Foreskin fibroblast (primary cell): ENCODE measurements at places on chromosomes 6 and 20.
A peak's percentile ranks its signal among the peaks of the same experiment; 100 is the strongest.

DNA sequence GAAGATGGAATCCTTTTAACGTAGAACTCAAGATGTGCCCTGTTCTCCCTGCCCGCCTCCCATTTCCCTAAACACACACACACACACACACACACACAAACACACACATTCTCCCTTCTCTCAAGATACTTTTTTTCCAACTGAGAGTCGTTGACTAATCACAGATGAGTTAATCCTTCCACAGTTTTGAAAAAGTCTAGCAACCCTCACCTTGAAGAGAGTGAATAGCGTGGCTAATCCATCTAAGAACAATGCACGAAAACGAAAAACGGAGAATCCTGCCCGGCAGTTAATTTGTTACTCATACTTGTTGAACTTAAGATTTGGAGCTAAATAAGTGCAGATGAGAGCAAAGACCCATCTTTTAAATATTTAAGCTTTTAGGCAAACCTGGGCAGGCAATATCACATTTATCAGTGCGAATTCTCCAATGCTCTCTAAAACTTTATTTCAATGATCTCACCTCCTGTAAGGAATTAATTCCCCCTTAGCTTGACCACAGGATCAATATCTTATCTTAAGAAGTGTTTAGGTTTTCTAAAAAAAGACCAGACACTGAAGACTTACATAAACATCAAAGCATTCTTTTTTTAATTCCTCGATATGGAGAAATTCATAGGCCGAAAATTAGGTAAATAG is 1.1 kb downstream of the AGPAT4 start:
- DNase-seq = peak; percentile 50

GRCh38 chr6:50935442-50935841 is 116.8 kb downstream of the TFAP2B start:
- no peak for DNase-seq

DNA sequence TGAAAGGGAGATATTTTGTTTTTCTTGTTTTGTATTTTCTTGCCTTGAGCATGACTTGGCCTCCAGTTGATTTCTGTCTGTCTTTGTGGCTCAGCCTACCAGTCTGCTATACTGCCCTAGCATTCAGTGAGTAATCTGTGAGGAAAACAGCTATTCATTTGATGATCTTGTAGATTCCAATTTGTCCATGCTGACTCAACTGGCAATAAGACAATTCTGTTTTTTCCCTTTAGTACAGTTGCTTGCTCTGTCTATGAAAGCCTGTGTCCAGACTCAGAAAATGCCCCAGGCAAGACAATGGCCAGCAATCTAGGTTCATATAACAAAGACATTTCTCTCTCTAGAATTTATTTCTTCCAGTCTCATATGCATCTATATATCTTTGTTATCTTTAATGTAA is 10.9 kb upstream of the SOX4 start:
- DNase-seq = peak; percentile 4

- DNase-seq = no peak
Observed at GRCh38 chr20:385448-385847, 4.9 kb downstream of the TRIB3 start.

GRCh38 chr20:55097621-55098020 is 622.2 kb downstream of the DOK5 start:
- no peak for DNase-seq

DNA sequence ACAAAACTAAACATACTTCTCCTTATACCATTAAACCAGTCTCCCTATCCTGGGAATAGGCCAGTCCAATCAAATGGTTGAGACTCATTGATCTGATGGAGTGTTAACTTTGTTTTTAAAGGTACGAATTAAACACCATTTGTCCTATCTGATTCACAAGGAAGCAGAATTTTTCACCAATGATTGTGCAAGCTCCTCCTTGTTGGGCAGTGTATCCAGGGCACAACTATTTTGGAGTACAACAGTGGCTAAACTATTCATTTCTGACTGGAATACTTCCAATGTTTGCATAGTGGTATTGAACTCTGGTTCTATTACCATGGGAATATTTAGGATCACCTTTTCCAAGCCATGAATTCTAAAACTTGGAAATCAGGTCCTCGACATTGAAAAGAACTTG is 5.4 kb upstream of the PPP1R3G start:
- DNase-seq = no peak

DNA sequence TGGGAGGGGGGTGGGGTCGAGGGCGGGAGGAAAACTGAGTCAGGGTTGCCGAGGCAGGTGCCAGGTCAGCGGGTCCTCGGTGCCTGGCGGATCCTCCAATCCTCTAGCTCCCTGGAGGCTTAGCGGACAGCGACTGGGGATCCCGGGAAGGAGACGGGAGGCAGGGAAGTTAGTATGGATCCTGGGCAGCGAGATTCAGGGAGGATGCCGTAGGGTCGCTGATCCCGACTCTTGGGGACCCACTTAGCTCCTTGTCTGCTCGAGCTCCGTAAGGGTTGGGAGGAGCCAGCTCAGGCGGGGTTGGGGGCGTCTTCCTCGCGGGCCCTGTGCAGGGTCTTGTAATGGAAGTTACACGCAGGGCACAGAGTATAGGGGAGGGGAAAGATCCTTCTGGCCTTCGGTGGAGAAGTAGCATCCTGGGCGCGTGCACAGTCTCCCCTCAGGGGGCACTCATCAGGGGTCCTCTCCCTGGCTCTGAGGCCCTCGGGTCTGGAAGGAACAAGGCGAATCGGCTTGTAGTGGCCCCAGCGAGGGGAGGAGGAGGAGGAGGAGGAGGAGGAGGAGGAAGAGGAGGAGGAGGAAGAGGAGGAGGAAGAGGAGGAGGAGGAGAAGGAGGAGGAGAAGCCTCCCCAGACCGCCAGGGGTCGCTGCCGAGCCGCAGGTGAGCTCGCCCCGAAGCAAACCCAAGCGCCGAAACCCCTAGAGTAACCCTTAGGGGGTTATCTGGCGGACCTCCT is 6.4 kb upstream of the SLC12A5 start:
- DNase-seq = no peak

GRCh38 chr20:38831049-38831691 is 25.7 kb downstream of the PPP1R16B start:
- DNase-seq = no peak

GRCh38 chr20:11210611-11211010 is 536.8 kb upstream of the JAG1 start:
- DNase-seq = no peak

DNA sequence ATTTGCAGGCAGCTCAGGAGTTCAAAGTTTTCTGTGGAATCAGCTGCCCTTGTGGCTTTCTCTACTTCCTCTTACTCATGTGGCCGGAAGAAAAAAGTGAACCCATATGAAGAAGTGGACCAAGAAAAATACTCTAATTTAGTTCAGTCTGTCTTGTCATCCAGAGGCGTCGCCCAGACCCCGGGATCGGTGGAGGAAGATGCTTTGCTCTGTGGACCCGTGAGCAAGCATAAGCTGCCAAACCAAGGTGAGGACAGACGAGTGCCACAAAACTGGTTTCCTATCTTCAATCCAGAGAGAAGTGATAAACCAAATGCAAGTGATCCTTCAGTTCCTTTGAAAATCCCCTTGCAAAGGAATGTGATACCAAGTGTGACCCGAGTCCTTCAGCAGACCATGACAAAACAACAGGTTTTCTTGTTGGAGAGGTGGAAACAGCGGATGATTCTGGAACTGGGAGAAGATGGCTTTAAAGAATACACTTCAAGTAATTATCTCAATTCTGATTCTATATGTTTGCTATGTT is 1.1 kb downstream of the MGME1 start:
- DNase-seq = peak; percentile 70

DNA sequence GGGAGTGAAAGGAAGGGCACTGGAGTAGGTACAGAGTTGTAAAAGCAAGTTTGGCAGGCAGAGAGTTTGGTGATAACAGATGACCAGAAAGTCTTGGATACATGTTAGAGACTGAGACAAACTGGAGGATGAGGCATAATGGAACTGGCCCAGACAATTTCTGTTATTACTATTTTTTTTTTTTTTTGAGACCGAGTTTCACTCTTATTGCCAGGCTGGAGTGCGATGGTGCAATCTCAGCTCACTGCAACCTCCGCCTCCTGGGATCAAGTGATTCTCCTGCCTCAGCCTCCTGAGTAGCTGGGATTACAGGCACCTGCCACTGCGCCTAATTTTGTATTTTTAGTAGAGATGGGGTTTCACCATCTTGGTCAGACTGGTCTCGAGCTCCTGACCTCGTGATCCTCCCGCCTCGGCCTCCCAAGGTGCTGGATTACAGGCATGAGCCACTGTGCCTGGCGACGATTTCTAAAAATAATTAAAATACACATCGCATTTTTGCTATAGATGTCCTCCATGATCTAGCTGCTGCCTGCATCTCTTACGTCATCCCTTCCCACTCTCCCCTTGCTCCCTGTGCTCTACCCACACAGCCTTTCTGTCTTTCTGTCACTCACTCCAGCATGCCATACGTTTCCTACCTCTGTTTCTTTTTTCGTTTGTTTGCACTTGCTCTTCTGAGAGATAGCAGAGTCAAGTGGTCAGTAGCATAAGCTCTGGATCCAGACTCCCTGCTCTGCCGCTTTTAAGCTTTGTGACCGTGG is 23.5 kb downstream of the MAPK14 start:
- no peak for DNase-seq

- peak; percentile 51 for DNase-seq
Observed at GRCh38 chr6:134757911-134758361, 192.0 kb downstream of the ALDH8A1 start.

DNA sequence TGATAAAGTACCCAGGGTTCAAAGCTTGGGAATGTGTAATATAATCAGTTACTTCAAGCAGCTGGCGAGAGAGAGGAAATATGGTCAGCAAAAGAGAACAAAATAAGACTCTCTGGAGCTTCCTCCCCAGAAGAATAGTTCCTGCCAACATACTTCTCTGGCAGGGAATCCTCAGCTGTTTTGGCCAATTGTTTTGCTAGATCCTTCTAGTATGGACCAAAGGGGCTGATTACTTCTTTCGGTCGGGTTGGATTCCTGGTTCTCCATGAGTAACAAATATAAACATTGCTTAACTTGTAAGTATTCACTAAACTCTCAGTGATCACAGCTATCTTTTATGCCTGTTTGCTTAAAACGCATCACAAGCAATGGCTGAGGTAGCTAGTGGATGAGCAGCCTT is 31.4 kb upstream of the FBXO9 start:
- peak; percentile 82 for DNase-seq

- no peak for DNase-seq
Observed at GRCh38 chr6:115194981-115195638, 852.3 kb upstream of the HS3ST5 start.

- DNase-seq = peak; percentile 81
Observed at GRCh38 chr6:141552463-141552862, 580.3 kb upstream of the GJE1 start.

DNA sequence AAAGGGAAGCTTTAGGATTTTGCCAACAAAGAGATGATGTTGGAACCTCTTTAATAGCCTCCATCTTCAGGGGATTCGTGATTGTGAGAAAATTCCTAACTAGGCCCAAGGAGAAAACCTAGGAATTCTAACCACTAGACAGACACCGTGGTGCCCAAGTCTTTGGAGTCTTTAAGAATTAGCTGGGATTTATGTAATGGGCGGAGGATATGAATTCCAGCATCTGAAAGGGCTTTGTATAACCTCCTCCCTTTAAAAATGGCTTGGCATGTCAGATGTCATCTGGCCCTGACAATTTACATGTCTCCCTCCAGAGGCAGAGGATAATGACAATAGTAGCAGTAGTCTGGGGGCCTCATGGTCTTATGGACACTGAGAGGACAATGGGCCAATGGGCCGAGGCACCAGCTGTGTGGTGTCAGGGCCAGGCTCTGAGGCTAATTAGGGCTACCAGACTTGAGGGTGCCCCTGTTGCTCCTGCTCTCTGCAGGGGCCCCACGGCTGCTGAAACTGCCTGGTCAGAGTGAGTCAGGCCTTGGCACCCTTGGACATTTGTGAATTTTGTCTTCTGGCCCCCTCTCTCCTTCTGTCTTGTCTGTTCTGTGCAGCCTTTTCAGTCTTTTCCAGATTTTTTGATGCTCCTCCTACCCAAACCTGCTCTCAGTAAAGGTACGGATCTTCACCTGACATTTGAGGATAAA is 113.9 kb downstream of the EDN1 start:
- DNase-seq = peak; percentile 81

DNA sequence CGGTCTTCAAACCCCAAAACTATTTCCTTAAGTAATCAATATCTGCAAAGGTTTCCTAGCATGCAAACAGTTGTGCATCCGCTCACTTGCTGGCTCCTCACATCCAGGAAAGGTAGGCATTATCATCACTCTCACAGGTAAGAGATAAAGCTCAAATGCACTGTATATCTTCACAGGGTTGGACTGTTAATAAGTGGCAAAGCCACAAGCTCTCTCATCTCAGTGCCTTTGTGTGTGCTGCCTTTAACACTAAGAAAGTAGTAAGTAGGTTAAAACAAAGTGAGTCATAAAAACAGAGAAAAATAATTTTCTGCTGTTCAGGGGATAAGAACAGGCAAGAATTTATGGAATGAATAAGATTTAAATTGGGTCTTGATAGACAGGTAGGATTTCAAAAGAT is 21.3 kb downstream of the MAN1A1 start:
- DNase-seq = no peak

DNA sequence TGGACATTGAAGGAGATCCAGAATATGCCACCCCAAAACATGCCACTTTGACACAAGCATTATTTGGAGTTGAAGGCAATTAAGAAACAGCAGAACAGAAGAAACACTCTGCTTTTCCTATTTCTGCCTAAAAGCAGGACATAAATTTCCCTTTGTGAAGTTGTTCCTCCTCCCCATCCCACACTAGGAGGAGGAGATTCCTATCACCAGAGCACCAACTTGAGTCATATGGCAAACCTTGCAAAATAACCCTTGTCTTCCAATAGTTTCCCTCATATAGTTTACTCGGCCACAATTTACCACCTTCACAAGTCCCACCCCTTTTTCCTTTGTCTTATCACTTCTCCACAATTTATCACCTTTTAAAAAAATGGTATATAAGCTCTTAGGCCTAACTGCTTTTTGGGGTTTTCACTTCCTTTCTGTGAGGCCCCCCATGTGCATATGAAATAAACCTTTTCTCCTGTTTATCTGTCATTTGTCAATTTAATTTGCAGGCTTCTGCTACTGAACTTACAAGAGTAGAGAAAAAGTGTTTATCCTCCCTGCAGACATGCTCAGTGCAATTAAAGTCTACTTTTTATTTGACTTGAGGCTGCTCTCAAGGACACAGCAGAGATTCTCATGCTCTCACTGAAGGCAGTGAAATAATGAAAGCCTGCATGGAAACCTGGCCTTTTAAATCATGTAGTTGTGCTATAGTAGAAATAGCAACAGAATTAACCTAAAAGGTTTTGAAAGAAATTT is 2.8 kb upstream of the RAB23 start:
- DNase-seq = peak; percentile 65
